ENCODE measurements at places on chromosomes 7 and 10.

DNA sequence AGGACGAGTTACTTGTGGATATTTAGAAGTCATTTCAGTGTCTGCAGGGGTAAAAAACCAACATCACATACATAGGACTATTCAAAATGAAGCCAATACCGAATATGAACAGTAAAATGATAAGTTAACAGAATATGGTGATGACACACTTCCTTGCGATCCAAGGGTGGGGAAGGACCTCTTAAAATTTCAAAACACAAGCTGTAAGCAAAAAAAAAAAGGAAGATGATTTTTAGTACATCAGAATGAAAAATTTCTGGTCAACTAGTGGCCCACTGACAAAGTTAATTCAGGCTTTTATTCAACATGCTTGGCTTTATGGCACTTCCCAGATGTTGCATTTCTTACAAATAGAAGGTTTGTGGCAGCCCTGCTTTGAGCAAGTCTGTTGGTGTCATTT, 19.0 kb upstream of the GALNTL5 start:
- no peak for DNase-seq

- DNase-seq, result no peak
Measured at GRCh38 chr10:121904888-121905287, 22.9 kb downstream of the ATE1 start.

DNA sequence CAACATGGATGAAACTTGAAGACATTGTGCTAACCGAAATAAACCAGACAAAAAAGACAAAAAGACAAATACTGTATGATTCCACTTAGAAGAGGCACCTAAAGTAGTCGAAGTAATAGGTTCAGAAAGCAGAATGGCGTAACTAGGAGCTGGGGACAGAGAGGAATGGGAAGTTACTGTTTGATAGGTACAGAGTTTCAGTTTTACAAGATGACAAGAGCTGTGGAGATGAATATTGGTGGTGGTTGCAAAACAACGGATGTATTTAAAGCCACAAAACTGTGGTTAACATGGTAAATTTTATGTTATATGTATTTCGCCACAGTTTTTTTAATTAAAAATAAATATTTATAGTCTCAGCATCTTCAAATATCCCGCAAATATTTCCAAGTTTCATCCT, 64.1 kb upstream of the DIP2C start:
- DNase-seq, result no peak

DNA sequence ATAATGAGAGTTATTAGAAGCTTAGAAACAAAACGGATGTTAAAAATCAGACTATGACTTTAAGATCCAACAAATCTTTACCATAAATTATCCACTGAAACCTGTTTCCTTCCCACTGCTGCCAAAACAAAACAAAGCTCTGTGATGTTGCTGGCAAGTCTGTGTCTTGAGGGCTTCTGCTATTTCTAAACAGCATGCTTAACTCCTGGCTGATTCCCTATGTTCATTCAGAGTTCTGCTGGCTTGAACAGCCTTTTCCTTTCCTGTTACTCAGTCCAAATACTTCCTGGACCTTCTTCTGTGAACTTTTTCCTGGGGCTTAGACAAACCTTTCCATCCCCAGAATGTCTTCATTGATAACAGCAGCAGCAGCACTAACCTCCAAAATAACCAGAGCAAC, 448.1 kb downstream of the SORCS1 start:
- no peak for DNase-seq

DNA sequence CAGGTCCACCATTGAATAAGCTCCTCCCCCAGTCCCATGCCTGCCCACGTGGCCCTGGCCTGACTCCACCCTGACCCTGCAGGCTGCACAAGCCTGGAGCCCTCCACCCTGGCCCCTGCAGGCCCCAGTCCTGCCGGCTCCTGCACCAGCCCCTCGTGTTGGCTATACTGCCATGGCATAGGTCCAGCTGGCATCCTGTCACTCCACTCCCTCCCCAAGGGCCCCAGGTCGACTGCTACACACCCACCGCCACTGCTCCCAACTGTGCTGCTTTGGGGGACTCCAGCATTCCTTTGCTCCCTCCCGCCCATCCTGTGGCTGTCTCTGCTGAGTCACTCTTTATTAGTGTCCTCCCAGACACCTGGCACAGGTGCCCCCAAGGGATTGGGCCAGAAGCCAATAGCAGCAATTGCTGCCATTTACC, 32.4 kb upstream of the HSPA12A start:
- no peak for DNase-seq

GRCh38 chr10:47444047-47444446, 39.9 kb downstream of the ANXA8 start:
- no peak for DNase-seq

- no peak for DNase-seq
Measured at GRCh38 chr10:11386044-11386443, 225.4 kb downstream of the USP6NL start.

- DNase-seq, result no peak
Measured at GRCh38 chr7:84083846-84084245, 110.7 kb downstream of the SEMA3A start.

DNA sequence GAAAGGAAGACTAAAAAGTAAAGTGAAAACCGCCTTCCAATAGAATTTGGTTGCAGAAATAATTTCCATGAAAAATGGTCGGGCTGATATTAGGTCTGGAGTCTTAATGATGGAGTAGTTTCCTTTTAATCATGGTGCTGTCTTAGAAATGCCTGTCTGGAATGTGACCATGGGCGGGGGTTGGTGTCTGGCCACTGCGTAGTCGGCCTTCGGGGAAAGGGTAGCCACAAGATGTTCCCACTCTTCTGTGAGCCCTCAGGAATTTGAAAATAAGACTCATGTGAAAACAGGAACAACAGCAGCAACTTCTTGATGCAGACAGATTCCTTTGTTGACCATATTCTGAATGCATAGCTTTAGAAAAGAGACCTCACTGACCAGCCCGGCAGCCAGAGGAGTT, 176.8 kb downstream of the KIAA1217 start:
- DNase-seq, result no peak

DNA sequence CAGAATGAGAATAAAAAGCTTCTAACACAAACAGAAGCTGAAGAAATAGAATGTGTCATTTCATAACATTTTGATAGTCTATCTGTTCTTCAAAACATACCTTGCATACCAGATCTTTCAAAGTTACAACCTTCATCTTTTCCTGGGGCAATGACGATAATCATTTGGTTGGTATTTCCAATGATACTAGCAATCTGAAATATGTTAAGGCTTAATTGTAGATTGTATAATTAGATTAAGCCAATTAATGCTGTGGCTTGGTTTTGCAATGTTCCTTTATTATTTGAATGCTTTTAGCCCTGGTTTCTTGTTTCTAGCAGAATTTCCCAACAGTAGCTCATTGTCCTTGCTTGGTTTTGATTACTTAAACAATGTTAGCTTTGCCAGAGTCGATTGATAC, 84.6 kb downstream of the CABCOCO1 start:
- no peak for DNase-seq

GRCh38 chr7:135151533-135151932, 3.7 kb downstream of the TMEM140 start:
- DNase-seq, result no peak

DNA sequence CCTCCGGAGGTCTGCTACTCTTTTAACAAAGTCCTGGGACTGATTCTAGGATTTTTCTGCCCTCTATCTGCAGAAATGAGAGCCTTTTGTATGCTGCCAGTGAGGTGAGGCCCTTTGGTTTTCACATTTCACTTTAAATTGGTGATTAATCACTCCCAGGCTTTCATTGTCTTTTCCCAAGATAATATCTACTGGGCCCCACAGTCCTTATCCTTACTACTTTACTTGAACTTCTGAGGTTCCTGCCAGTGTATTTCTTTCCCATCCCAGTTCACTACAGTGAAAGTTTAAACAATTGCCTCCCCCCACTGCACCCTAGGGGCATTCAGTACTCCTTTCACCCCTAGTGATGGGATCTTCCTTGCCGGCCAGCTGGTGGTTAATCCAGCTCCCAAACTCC, 127.4 kb upstream of the INHBA start:
- no peak for DNase-seq

DNA sequence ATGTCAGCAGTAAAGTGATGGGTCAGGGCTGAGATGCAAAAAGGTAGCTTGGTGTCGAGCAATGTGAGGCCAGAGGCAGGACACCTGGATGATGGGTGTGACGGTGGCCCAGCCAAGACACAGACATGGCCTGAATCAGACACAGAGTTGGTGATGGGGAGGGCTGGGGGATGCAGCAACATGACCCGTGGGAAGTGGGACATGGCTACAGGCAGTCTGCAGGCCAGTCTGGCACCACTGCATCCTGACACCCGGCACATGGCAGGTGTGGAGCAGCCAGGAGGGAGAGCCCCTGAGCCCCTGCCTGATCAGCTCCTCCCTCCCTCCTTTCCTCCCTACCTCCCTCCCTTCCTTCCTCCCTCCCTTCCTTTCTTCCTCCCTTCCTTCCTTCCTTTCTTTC, 114.8 kb upstream of the WDR11 start:
- no peak for DNase-seq

DNA sequence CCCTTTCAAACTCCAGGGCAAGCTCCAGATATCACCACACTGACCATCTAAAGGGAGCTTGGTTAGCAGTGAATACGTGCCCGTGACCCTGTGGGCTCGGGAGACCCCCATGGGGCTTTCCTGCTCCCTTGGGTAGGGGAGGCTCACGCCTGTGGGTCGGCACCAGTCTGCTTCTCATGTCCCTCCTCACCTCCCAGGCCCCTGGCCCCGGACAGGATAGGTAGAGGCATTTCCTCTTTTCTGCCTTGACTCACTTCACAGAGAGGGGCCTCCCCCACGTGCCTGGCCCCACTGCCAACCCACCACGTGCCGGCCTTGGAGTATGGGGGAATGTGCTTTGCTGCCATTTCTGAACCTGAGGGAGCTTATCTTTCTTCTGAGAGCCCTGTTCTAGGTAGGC, 131.3 kb upstream of the FAM20C start:
- no peak for DNase-seq

GRCh38 chr10:112819231-112819630, 130.8 kb upstream of the TCF7L2 start:
- no peak for DNase-seq

- DNase-seq, result no peak
Measured at GRCh38 chr7:2948749-2949148, 94.9 kb downstream of the CARD11 start.

GRCh38 chr10:116324227-116324950, at the start of gene CCDC172:
CCDC172 (plus strand) TSS chr10:116324448; CDS start chr10:116325012, 564 bp downstream.
- DNase-seq, result no peak

GRCh38 chr7:45066409-45066808, 22.4 kb downstream of the NACAD start:
- DNase-seq, result no peak
